ENCODE measurements at places on chromosomes 1 and 21. TPM values are rescaled to one million over a fixed set of nuclear protein-coding genes. Genes with fewer than 3 reads are reported as not detected.

FNBP1L gene
- 44.4 TPM for total RNA-seq

PAQR6 gene
- total RNA-seq: 6.2 TPM

OR2T35 gene
- total RNA-seq: not detected

CFHR5 gene
- total RNA-seq: not detected

SUSD4 gene
- total RNA-seq: 0.77 TPM

NFYC gene
- total RNA-seq: 70.5 TPM

LCE1D gene
- total RNA-seq: not detected

CLDN19 gene
- 0.09 TPM for total RNA-seq

C1orf141 gene
- total RNA-seq: not detected

CACNA1S gene
- not detected for total RNA-seq

EPHB2 gene
- 22.7 TPM for total RNA-seq

CDC20 gene
- total RNA-seq: 44.0 TPM

OR10Z1 gene
- total RNA-seq: not detected

SEMA4A gene
- total RNA-seq: 7.6 TPM

CD101 gene
- 4.7 TPM for total RNA-seq

SPRR2F gene
- not detected for total RNA-seq

RGSL1 gene
- not detected for total RNA-seq

ADORA3 gene
- 8.4 TPM for total RNA-seq

PHACTR4 gene
- total RNA-seq: 62.3 TPM

PYHIN1 gene
- total RNA-seq: 0.98 TPM

USP16 gene
- 37.6 TPM for total RNA-seq
